ENCODE measurements at places on chromosomes 12 and 14. TPM values are rescaled to one million over a fixed set of nuclear protein-coding genes. Genes with fewer than 3 reads are reported as not detected.

PLEKHG3 gene
- 5.8 TPM for total RNA-seq

RNASE7 gene
- total RNA-seq, result not detected

ACOT2 gene
- total RNA-seq, result 48.0 TPM

NKX2-1 gene
- total RNA-seq, result not detected

ITGA5 gene
- 326 TPM for total RNA-seq

ACOT4 gene
- 0.73 TPM for total RNA-seq

RD3L gene
- not detected for total RNA-seq

NKX2-8 gene
- total RNA-seq, result not detected

OR6C2 gene
- not detected for total RNA-seq

SYT1 gene
- total RNA-seq, result 0.85 TPM

C12orf42 gene
- total RNA-seq, result not detected

ASB2 gene
- total RNA-seq, result 0.16 TPM

OTOGL gene
- total RNA-seq, result 0.36 TPM

ESR2 gene
- total RNA-seq, result 0.12 TPM

FGF6 gene
- total RNA-seq, result not detected

SAMD15 gene
- total RNA-seq, result 2.8 TPM

CD163L1 gene
- total RNA-seq, result 2.1 TPM

DCP1B gene
- total RNA-seq, result 20.5 TPM
